ENCODE measurements at places on chromosomes 1 and 21.

- peak; percentile 86 for DNase-seq
Measured at GRCh38 chr1:115258302-115258866, 79.7 kb downstream of the NGF start.

- DNase-seq = no peak
Measured at GRCh38 chr1:228120857-228121489, 11.9 kb upstream of the MRPL55 start.

DNA sequence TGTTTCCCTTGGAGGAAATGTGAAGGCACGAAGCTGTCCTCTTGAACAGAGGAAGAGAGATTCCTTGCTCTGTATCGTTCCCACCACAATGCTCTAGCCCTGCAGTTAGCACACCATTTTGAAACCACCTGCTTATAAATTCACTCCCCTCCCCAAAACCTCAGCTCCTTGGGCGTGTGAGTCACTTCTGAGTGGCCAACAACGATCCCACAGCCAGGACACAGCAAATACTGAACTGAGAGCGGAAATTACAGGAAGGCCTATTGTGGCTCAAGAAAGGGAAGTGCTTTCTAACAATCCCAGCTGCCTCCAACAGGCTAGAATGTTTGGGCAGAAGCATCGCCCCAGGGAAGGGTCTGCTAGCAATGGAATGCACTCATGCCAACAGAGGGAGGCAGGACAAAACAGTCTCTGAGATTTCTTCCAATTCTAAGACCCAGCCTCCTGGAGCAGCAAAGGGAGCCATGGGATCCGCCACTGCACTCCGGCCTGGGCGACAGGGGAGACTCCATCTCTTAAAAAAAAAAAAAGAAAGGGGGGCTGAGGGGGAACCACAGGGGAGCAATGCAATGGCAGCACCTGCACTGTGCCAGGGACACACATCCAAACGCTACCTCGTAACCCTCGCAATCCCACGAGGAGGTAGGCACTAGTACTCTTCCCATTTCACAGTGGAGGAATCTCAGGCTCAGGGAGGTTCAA is 1.9 kb downstream of the TMEM53 start:
- DNase-seq = peak; percentile 89

GRCh38 chr1:48627486-48627885 is 149.2 kb downstream of the BEND5 start:
- DNase-seq = no peak

GRCh38 chr21:15289246-15289645 is 224.4 kb upstream of the NRIP1 start:
- DNase-seq = no peak

DNA sequence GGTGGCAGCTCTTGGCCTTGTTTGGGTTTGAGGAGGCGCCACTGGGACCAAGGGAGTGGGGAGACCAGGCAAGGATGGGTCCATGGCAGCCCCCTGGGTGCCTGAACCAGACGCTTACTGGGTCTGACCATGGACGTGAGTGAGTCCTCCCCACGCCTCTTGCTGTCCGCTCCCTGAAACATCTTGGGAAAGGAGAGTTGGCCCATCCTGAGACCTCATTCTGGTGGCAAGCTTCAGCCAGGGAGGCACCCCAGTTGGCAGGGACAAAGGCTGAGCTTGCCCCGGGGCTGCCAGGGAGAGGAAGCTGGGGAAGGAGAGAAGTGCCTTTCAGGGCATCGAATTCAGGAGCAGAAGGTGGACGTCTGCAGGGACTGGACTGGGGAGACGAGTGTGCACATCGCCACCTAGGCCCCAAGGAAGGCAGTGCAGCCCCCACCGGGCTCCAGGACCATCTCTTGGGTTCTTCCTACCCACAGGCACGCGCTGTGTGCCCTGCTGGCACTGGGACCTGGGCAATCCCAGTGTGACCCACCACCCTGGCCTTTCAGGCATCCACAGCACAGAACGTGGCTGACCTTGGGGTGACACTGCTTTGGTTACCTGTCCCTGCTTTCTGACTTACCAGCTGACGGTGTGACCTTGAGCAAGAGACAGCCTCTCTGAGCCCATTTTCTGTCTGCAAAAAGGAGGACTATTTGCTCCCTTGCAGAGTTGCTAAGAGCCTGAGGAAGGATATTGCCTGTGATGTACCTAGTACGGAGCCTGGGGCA is 132.9 kb upstream of the WNT4 start:
- DNase-seq = peak; percentile 52

DNA sequence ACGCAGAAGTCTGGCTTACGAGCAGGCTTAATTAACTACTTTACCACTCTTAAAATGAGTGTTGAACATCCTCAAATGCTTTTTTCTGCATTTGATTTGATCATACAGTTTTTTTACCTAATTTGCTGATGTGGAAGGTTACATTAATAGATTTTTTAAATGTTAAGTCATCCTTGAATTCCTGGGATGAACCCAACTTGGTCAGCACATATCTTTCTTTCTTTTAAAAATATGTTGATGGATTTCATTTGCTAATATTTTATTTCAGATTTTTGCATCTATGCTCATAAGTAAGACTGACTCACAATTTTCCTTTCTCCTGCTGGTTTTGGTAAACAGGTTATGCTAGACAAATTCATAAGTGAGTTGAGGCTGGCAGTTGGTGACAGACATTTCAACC is 82.9 kb downstream of the LHX4 start:
- no peak for DNase-seq

DNA sequence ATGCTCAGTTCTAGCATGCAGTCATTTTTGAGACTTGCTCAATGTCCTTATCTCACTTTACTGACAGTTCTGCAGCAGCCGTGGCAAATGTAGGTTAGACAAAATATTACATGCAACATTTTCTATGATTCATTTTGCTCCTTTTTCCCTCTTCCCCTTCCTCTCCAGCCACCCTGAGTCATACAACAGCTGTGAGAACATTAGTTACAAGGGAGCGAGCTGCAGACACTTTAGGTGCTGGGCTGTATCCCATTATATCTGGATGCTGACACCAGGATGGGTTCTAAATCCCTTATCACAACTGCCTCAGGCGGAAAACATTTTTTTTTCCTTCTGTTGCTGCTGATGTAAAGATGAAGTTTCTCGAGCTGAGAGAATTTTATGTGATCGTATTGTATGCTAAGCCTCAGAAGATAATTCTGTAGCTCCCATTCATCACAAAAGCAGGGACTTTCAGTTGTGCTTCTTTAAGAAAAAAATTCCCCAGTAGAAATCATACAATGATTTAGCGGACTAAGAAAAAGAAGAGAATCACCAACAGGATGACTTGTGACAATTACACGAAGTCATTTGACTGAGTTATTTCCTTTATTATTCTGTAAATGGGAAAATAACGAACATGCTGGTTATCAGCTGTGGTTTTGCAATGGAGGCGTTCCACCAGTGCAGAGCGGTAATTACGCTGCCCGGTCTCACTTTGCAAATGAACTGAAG is 345.0 kb downstream of the DISC1 start:
- DNase-seq = peak; percentile 25

DNA sequence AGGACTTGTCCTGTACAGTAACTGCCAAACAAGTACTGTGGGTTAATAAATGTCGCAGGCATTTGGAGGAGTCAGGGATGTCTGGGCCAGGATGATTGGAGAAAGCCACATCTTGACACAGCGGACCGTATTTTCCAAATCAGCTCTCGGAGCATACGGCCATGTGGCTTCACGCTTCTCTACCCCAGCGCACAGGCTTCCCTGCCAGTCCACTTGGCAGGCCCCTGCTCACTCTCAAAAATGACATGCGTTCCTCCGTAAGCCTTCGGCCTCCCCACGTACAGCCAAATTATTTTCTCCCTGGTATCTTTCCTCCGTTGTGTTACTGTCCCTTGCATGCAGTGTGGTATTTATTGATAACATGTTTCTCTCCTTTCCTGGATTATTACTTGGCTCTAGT is 7.2 kb upstream of the LRRC38 start:
- no peak for DNase-seq

DNA sequence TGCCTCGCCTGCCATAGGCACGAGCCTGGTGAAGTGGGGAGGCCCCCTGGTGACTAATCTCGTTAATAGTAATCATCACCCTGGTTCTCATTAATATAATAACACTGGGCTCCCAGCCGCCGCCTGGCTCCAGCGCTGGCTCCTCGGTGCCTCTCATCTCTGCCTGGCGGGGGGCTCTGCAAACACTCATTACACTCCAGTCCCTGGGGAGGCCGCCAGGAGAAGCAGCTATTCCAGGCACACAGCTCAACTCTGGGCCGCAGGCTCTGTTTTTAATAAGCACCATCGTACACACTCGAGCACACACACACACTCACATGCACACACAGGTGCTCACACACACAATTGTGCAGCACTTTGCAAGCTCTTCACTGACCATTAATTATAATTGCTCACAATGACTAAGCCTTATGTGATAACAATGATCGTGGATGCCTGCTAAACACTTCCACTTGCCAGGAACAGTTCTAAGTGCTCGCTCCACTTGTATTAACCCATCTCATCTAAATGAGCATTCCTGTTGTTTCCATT is 52.2 kb downstream of the SDC3 start:
- DNase-seq = no peak

GRCh38 chr1:115669886-115670285 is 28.1 kb downstream of the VANGL1 start:
- peak; percentile 21 for DNase-seq

- DNase-seq = no peak
Measured at GRCh38 chr1:162571696-162572095, 10.2 kb downstream of the UAP1 start.

Data from ELR (cell line).